ENCODE measurements at places on chromosomes 11 and 22. TPM values are rescaled to one million over a fixed set of nuclear protein-coding genes. Genes with fewer than 3 reads are reported as not detected.

PHRF1 gene
- total RNA-seq, result 27.6 TPM

GVQW3 gene
- 4.2 TPM for total RNA-seq

MMP1 gene
- total RNA-seq, result 13.2 TPM

OR5A1 gene
- total RNA-seq, result not detected

MYOD1 gene
- not detected for total RNA-seq

SCGB2A2 gene
- total RNA-seq, result not detected

MCHR1 gene
- total RNA-seq, result under 0.01 TPM

MICAL2 gene
- total RNA-seq, result 31.9 TPM

NLRP10 gene
- 1.7 TPM for total RNA-seq

CREB3L1 gene
- 37.5 TPM for total RNA-seq

IGSF22 gene
- not detected for total RNA-seq

TH gene
- total RNA-seq, result not detected

PTGDR2 gene
- not detected for total RNA-seq

RBX1 gene
- total RNA-seq, result 12.8 TPM

CECR2 gene
- not detected for total RNA-seq

DLG2 gene
- 5.8 TPM for total RNA-seq

KRTAP5-11 gene
- total RNA-seq, result not detected

INS gene
- not detected for total RNA-seq
